Activated T-helper 9 cell treated with anti-CD3 and anti-CD28 coated beads, Interleukin-2, amount 50 U/mL, for 16 hours (primary cell): ENCODE measurements at places on chromosomes 1 and 21.
A peak's percentile ranks its signal among the peaks of the same experiment; 100 is the strongest.

DNA sequence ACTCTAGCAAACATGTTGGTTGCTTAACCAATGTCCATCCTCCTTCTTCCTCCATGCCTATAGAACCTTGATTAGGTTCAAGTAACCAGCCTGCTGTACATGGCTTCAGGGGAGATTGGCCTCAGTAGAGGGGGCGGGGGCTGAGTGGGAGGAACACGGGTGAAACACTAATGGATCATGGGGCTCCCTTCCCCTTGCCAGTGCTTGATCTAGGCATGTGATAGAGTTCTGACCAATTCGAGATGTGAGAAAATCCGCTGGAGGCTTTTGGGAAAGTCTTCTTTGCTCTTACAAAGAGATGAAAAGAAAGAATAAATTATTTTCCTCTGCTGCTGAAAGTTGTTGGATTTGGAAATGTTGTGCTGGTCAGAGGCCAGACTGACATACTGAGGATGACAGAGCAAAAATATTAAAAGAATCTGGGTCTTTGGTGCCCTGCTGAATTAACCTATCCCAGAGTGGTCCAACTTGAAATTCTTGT lies 5.2 kb upstream of the OTUD7B start:
- DNase-seq = no peak

DNA sequence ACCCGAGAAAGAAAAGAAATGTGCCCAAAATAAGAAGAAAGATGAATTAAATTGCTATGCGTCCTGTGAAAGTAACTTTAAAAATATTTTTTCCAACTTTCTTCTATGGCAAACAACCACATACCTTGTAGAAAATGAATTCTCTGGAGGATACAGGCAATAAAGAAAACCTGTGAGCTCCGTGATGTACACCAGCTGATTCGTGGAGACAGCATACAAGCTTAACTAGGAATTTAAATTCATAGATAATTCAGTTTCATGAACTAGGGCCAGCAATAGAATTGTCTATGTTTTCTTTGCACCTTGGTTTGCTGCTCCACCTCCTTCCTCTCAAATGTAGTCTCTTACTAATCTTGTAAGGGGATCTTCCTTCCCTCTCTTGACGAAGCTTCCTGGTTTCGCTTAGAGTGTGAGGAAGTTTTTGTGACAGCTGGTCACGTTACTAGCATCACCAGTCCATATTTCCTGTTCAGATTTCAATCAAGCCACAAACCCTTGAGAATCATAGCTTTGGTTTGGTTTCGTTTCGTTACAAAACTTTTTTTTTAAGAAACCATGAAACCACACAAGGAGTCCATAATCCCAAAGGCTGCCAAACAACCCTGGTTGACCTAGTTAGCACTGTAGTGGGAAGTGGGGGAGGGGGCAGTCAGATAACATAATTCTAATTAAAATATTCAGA lies 35.8 kb downstream of the GREM2 start:
- DNase-seq = no peak

DNA sequence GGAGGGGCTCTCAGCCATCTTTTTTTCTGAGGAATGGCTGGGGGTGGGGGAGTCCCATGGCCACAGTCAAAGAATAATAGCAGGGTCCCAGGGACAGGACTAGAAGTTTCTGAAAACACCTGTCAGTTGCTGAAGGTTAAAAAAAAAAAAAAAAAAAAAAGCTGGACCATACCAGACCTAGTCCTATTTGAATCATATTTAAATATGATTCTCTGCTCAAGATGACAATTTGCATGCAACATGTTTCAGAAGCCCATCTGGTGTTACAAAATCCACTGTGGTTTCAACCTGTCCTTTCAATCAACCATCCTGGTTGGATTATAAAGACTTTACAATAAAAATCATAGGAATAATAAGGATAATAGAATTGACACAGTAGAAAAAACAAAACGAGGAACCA lies 153.7 kb downstream of the TENT5C start:
- DNase-seq = no peak

- DNase-seq = no peak
Observed at GRCh38 chr1:93673163-93673829, 8.3 kb downstream of the BCAR3 start.

DNA sequence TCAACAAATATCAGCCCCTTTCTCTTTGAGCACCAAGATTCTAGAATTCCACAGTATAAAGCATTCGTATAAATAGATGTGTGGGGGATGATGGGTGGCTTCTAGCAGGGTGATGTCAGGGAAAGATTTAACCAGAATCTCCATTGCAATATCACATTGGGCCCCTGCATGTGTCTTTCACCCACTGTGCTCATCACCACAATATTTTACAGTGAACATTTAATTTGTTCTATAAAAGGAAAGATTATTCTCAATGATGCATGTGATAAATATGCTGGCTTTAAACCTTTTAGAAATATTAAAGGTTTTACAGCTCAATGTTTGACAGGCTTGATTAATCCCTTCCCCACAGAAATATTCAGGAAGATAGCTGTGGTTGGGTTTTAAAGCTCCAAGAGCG lies 457.8 kb upstream of the DAB1 start:
- DNase-seq = no peak

GRCh38 chr1:162388615-162389014 lies 7.1 kb downstream of the C1orf226 start:
- no peak for DNase-seq

DNA sequence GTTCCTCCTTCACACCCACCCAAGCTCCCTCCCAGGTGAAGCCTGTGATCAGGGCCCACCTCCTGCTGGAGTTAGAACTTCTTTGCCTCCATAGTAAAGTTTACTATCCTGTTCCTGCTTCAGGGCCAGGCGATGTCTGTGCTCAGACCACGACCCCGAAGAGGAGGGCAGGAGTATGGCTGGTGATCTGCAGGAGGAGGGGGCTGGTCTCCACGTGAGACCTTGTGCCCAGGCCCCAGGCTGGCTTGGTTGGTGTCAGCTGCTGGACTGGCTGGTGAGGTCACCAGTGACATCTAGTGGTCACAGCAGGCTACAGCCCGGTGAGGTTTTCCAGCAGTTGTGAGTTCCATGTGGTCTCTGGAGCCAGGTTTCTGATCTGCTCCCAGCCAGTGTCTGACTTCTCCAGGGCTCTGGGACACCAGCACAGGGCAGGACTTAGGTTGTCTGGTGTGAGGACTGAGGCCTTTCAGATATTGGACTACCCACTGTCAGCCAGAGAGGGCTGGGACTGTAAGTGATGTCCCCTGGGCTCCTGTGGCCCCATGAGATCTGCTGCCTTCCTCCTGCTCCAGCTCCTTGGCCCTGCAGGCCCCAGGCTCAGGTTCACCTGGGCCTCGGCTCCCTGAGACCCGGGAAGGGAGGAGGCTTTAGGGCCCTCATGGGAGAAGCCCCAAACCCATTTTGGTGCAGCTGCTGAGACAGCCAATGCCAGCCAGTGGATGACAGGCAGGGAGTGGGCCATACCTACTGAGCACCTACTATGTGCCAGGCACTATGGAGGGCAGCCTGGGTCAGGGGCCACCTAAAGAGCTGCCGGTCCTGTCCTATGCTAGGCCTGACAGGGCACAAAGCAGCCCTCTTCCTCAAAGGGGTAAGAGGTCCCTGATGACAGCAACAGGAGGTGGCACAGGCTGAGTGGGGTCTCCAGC lies 6.0 kb upstream of the UBL4B start:
- DNase-seq = peak; percentile 28

DNA sequence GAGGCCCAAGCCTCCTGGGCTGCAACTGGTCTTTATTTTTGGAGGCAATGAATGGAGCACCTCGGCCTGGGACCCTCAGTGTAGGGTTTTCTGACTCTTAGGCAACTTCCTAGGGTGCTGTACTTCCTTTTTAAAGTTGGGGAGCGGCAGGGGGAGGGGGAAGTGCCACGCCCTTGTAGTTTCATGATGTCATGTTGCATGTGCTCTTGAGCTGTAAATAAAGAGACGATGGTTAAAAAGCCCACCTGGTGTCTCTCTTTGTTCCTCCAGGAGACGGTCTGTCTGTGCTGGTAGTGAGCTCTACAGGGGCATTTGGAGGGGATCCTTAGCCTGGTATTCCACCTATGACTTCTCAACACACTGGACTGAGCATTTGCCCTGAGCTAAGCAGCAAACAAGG lies 10.3 kb upstream of the AGTRAP start:
- no peak for DNase-seq

DNA sequence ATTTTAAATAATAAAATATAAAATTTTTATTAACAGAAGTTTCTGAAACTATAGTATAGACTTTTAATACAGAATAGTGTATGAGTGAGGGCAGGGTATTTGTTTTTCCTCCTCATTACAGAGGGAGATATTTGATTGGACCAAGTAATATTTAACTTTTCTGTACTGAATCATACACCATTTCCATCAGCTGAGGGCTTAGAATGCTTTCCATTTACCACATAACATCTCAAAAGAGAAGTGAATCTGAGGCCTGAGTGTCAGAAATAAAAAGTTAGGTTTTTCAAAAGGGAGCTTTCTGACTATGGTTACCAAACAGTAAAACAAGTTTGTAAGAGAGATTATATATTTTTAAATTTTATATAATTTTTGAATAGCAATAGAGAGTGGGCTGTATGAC lies 29.5 kb downstream of the TLCD4 start:
- no peak for DNase-seq

- DNase-seq = no peak
Observed at GRCh38 chr1:98523256-98523655, 138.3 kb upstream of the SNX7 start.

DNA sequence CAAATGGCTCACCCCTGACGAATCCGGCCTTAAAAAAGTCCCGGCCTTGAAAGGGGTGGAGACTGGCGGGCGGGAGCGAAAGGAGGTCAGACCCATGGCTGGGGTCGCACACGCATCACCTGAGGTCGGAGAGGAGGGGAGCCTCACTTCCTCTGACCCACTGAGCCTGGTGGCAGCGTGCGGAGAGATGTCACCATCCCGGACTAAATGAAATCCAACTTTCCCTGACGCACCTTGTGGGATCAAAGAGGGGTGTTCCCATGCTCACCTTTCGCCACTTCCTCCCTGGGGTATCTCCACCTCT lies 709 bp upstream of the SLC41A1 start:
- peak; percentile 17 for DNase-seq

- no peak for DNase-seq
Observed at GRCh38 chr1:91161749-91162148, 139.9 kb upstream of the ZNF644 start.

- DNase-seq = no peak
Observed at GRCh38 chr1:11874258-11874562, 15.5 kb upstream of the NPPB start.

GRCh38 chr1:4976859-4977440 lies 322.5 kb downstream of the AJAP1 start:
- no peak for DNase-seq

GRCh38 chr21:33478935-33479678 lies 667 bp downstream of the TMEM50B start:
- DNase-seq = peak; percentile 35
